B cell (primary cell): ENCODE measurements at places on chromosomes 12 and 14. TPM values are rescaled to one million over a fixed set of nuclear protein-coding genes. Genes with fewer than 3 reads are reported as not detected.

CACNA2D4 gene
- 3.9 and 6.0 TPM in 2 replicates for polyA plus RNA-seq

TMEM117 gene
- polyA plus RNA-seq = 2.0 and 3.2 TPM in 2 replicates

FAM186B gene
- 0.13 and 0.23 TPM in 2 replicates for polyA plus RNA-seq

PCED1B gene
- 16.9 and 26.2 TPM in 2 replicates for polyA plus RNA-seq

SLC5A8 gene
- polyA plus RNA-seq = not detected in 2 replicates

LRTM2 gene
- polyA plus RNA-seq = not detected in 2 replicates

GPRC5D gene
- 6.4 and 7.7 TPM in 2 replicates for polyA plus RNA-seq
